ENCODE measurements at places on chromosomes 6 and 20.

DNA sequence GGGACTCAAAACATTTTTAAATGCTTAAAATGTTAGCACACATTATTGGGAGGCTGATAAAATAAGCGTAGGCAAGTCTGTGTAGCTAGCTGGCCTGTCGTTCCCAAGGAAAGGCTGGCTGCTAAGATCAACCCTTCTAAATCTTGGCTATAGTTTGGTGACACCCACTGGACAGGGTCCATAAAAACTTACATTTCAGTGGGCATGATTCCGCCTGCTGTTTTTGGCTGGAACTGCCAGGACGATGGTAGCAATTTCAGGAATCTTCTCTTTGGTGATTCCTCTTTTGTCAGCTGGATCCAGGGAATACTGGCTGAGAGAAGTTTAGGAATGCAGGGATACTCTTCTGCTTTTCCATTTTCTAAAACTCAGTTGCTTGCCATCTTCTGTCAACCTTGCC lies 162.2 kb downstream of the NKAIN2 start:
- DNase-seq, result no peak

- no peak for DNase-seq
Measured at GRCh38 chr6:169190144-169190584, 63.5 kb downstream of the THBS2 start.

DNA sequence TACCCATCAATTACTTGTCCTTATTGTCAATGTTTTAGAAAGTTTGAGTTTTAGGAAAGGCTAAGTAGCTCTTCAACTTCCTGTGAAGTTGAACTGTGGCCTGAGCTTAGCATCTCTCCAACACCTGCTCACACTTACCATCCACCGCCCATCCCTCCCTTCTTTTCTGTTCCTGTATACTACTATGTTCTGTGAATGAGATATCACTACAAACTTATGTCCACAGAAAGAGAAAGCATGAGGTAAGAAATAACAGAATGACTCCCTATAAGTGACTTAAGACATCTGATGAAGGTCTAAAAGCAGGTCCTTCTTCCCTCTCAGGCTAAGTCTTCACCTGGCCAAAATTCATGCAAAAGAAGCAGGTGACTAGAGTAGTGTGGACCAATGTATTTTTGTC lies 246.3 kb upstream of the PREP start:
- DNase-seq, result no peak

DNA sequence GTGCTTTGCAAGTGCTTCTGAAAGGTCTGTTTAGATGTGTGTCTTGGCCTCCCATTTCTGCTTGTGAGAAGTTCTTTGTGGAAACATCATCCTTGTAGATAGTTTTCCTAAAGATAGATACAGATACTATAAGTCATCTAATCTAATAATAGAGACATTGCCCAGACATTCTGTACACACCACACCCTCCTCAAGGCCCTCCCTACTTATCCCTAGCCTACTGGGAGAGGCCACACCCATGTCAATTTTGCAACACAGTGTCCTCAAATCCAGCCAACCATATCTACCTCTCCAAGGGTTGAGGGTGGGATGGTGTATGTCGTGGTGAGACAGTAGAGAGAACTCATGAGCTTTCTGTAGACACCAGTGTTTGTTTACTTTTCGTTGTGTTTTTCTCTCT lies 6.2 kb downstream of the KDM1B start:
- DNase-seq, result no peak

- no peak for DNase-seq
Measured at GRCh38 chr6:116877743-116878142, 701 bp downstream of the RFX6 start.

DNA sequence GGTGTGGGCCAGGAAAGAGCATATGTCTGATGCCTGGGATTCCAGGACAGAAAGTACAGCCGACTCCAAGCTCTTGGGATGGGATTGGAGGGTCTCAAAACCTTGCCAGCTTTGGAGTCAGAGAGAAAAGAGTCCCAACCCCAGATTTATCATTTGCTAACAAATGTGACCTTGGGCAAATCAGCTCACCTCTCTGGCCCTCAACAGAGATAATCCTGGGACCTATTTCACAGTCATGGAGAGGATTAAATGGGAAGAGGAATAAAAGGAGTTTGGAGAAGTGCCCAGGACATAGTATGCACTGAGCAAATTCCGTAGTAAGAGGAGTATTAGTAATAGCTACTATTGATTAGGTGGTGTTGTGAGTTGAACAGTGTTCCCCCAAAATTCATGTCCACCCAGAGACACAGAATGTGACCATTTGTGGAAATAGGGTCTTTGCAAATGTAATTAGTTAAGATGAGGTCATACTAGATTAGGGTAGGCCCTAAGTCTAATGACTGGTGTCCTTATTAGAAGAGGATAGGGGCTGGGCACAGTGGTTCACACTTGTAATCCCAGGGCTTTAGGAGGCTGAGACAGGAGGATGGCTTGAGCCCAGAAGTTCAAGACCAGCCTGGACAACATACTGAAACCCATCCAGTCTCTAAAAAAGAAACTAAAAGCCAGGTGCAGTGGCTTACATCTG lies 17.1 kb downstream of the RIPOR3 start:
- no peak for DNase-seq

- DNase-seq, result no peak
Measured at GRCh38 chr20:39603219-39603618, 641.1 kb downstream of the DHX35 start.

DNA sequence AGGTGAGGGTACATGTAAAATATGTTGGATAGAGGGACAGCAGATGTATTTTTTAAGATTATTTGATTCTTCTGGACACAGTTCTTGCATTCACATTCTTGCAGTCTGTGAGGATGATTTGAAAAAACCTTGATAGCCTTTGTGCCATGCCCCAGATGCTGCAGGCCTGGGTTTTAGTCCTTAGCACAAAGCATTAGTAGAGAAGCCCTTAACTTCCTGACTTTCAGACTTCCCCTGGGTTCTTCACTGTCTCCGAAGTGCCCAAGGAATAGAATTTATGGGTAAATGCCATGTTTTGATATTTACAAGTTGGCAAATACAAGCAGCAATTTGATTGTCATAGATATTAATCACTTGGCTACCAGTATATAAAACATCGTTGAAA lies 67.6 kb upstream of the SUPT3H start:
- no peak for DNase-seq

- no peak for DNase-seq
Measured at GRCh38 chr6:119147101-119148053, 68.9 kb upstream of the FAM184A start.

GRCh38 chr6:103379272-103379671 lies 1480.4 kb downstream of the HACE1 start:
- no peak for DNase-seq

DNA sequence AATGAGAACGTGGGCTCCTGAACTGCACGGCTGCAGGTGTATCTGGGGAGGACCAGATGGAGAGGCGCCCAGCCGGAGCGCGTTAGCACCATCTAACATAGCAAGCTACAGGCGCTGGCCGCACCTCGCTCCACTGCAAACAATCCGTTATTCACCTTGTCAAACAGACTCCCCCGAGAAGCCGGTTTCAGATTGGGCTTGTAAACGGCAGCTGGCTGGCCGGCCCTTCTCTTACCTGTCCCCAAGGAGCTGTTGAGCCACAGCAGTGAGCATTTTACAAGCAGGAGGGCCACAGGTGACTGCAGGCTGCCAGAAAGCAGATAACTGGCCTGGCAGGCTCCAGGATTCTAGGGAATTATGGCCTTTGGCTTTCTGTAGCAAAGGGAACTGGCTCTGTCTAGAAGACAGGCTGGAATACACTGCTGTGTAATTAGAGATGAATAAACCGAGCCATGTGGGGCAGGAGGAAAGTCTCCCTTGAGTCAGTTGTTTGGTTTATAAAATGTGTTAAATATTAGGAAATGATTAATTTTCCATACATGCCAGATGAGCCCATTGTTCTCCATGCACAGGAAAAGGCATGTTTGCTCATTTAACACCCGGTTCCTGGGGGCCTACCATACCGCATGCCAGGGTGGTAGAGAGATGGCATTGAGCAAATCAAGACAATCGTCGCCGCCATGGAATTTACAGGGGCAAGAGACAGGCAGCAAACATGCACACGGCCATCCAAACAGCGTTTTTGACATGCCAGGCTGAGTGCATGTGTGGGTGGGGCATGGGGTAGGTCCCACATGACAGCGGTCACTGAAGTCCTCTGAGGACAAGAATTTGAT lies 159.3 kb downstream of the NFATC2 start:
- DNase-seq, result no peak

- DNase-seq, result no peak
Measured at GRCh38 chr6:11975353-11975977, 36.6 kb upstream of the HIVEP1 start.

DNA sequence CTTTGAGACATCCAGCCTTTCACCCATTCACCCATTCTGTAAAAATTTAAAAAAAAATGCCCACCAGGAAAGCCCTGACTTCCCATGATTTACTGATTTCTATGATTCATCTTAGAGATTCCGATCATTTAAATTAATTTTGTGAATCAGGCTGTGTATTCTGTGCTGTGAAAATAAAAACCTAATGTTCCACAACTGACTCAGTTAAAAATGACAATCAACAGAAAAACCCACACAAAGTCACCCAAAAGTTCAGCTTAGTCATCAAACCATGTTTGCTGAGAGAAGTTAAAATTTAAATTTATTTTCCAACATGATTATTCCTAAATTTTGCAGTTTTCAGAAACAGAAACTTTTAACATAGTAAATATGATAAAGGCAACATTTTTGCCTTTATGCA lies 509.9 kb downstream of the TENT5A start:
- no peak for DNase-seq

DNA sequence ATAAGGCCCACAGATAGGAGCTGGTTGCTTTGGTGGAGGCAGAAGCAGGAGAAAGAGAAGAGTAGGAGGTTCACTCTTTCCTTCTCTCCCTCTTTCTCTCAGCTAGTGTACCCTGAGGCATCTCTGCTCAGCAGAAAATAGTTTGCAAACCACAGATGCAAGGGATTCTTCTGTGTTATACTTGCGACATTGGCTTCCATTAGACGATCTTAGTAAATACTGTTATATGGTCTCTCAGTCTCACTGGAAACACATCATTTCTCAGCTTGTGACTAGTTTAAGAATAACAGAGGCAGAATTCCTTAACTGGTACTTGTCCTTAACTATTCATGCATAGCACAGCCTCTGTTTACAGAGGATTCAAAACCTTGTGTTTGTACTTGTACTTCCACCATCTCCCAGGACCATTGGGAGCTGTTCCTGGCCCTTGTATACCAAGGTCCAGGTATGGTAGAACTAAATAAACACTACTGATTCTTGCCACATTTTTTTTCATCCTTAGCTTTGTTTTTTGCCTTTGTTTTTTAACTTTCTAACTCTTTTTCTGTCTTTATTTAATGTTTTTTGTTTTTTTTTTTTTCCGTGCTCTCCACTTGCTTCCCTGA lies 218.2 kb downstream of the OTOR start:
- no peak for DNase-seq

GRCh38 chr6:110116258-110116657 lies 63.2 kb downstream of the WASF1 start:
- no peak for DNase-seq

DNA sequence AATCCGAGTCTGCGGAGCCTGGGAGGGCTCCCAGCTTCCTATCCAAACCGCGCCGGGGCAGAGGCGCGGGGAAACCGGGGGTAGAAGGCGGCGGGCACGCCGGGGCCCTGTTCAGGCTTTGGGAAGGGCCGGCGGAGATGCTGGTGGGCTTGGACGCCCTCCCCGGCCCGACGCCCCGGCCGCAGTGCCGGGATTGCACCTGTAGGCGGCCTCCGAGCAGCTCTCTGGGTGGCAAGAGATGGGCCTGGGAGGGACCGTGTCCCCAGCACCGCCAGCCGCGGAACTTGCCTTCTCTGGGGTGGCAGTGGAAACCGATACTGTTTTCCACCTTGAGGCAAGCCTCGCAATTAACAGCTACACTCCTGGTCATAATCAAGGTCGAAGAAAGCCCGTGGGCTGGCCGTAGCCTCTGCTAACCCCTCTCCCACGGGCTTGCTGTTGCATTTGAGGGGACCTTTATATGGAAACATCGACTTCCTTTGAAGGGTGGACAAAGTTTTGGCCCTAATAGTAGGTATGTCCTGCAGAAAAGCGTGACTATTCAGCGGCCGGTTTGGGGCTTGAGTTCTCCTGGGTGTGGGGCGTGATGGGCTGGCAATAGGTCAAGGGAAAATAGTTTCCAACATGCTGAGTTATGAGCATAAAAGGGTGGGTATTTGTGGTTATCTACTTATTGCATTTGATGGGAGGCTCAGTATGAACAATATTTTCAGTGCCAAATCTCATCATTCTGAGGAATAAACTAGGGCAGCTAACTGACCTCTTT lies 1.1 kb upstream of the JAG1 start:
- DNase-seq, result no peak

DNA sequence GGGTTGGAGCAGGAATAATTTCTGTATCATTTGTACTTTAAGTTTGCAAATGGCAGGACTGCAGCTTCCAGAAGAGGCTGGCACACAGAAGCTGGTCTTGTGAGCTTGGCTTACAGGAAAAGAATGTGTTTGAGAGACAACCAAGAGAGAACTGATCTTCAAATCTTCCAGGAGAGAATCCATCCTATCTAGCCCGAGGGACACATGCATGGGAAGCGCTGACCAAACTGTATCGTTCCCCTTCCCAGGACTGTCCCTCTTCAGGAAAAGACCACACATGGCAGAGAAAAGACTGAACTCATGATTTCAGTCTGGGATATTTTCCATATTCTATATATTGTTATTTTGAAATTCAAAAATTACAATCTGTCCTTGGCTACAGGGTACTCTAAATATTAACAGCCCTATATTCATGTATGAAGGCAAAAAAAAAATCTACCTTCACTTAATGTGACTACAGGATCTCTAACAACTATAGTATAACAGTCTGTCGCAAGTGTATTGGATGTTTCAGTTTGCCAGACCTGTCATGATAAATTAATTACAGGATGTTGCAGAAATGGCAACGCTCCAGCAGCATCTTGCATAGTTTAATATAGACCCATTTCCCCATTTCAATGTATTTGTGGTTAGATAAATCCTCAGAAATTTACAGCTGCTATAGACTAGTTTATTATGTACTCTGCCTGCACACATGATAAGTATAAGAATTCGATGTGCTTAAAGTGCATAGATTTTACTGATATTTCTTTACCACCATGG lies 99.4 kb downstream of the MYB start:
- no peak for DNase-seq

DNA sequence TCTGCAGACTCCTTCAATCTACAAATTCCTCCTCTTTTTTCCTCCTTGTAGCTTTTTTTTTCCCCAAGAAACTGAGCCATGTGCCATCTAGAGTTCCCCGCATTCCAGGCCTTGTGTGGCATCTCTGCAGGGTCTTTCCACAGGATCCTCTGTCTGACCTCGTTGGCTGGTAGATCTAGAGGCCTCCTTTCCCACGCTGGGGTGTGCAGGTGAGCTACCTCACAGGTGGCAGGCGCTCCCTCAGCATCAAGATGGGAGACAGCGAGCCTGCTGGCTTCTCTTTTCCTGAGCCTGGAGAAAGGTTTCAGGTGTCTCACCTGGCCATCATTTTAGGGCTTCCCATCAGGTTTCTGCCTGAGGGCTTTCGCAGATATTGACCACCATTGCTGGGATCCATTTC lies 9.6 kb upstream of the NELFCD start:
- DNase-seq, result no peak
